ENCODE measurements at places on chromosomes 1 and 21.

GRCh38 chr1:230261928-230262650, 164.0 kb downstream of the PGBD5 start:
- no peak for DNase-seq

DNA sequence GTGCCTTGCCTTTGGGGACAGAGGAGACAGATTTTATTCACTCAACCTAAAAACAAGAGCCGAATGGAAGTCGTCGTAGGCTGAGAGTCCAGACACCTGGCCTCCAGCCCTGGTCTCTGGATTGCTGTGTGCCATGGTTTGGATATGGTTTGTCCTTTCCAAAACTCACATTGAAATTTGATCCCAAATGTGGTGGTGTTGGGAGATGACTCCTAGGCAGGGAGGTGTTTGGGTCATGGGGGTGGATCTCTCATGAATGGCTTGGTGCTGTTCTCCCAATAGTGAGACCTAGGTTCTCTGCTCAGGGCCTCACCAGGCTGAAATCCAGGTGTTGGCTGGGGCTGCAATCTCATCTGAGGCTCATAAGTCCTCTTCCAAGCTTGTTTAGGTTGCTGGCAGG, 75.5 kb downstream of the FOXD2 start:
- no peak for DNase-seq

DNA sequence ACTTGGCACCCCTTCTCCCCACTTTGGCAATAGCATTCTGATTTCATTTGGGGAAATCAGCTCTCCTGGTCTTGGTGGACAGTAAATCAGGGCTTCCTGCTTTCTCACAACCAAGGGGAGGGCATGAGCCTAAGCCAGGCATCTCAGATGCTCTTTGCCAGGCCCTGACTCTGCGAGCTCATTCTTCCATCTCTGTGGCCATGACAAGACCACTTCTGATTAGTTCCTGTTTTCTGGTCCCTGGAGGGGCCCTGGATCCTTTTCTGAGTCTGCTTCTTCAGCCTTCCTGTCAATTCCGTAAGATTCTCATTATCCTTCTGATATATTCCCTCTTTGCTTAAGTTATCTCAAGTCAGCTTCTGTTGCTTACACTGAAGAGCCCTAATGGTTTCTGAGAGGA, 210.4 kb downstream of the HIVEP3 start:
- DNase-seq: no peak

- DNase-seq: peak; percentile 76
Measured at GRCh38 chr1:214476229-214476985, 75.0 kb downstream of the PTPN14 start.

DNA sequence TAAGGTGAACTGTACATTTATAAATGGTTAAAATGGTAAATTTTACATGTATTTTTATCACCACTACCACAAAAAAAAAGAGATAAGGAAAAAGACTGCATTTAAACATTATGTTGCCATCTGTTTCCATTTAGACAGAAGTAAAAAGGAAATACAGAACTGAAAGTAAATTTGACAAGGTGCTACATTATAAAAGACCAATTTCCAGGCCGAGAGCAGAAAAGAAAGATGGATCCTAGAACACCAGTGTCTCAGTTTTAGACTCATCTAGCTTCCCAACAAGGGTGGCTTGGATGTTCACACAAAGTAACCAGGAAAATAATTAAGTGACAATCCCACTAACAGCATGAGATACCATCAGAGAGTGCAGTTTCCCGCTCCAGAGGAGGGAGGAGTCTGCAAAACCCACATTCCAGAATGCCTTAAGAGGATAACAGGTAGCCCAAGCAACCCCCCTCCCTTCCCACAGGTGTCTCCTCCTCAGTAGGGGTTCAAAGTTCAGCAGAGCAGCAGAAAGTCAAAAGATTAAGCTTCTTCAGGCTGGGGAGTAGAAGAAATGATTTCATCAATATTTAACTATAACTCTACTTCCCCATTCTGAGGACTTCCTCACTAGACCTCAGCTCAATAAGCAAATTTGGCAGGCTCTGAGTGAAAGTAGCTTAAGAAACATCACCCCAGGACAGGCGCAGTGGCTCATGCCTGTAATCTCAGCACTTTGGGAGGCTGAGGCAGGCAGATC, 11.8 kb downstream of the TPM3 start:
- DNase-seq: no peak

GRCh38 chr1:11766429-11766776, 4.4 kb downstream of the C1orf167 start:
- DNase-seq: no peak

DNA sequence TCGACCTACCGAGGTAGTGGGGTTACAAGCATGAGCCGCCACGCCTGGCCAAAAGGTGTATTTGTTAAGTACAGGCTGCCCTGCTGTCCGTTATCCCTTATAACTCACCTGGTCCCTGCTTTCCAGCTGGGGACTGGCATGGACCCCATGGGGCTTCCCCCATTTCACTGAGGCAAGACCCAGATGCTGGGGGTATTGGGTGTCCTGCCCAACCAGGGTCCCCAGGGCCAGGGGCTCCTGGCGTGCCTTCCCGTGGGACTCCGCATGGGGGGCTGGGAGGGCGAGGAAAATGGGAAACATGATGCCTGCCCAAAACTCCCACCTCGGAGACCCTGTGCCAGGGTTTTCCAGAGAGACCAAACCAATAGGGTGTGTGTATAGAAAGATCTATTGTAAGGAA, 64.4 kb downstream of the FAAP20 start:
- DNase-seq: no peak

- no peak for DNase-seq
Measured at GRCh38 chr1:236851871-236852270, 56.8 kb downstream of the MTR start.

GRCh38 chr1:70906800-70907199, 140.8 kb downstream of the PTGER3 start:
- no peak for DNase-seq

- DNase-seq: peak; percentile 32
Measured at GRCh38 chr1:203558064-203558760, 64.3 kb downstream of the OPTC start.

DNA sequence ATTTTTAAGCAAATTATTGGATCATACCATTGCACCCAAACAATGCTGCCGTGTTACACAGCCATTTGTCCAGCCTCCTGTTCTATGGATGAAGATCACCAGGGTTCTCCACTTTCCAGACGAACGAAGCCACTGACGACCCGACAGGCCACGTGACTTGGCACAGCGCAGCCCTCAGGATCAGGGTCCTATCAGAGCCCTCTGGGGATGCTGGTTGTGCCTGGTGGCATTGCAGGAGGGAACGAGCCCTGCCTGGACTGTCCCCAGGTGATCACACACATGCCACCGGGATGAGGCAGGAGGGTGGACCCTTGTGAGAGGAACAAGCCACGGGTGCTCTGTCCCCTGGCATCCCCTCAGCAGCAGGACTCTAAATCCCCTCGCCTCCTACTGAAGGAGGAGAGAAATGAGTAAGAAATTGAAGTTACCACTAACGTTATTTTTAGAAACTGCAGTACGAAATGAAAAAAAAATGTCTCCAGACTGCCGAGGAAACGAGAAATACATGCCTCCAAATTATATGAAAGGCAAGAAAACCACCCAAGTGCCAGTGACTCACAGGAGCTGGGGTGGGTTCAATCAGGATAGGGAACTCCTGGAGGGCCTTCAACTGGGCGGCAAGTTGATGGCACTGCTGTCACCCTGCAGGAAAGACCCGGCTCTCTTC, 58.7 kb upstream of the PDE9A start:
- DNase-seq: no peak

DNA sequence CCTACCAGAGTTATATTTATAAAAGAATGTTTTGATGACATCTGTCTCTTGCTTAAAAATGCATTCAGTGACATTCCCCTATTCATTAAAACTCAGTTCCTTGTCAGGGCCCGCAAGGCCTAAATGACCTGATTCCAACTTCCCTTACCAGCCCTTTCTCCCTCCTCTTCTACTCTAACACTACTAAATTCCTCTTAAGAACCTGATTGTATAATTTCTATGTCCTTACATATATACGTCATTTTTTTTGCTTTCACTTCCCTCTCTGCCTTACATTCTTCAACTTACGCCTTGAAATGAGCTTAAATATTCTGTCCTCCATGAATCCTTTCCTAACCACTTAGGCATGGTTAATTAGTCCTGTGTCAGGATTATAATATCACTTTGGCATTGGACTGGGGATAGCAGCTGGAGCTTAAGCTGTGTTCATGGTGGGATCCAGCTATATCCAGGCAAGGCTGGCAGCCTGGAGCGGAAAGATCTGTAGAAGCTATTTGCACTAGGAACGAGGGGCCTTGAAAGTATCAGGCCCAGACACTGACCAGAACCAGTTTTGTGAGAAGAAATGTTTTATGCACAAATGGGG, 360.2 kb upstream of the PTBP2 start:
- DNase-seq: no peak

DNA sequence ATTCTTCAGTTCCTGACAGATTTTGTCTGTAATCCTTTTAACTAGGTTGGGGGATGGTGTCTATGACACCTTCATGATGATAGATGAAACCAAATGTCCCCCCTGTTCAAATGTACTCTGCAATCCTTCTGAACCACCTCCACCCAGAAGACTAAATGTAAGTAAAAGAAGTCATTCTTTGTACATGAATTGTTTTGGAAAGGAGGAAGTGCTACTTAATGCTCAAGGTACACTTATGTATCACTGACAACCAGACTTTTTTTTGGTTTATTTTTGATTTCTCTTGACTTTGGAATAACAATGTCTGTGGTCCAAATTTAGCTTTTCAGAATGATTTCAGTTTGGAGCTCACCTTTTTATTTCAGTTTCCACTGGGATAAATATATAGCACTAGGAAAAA, 2.3 kb downstream of the DYRK3 start:
- DNase-seq: no peak

GRCh38 chr1:17828991-17829390, 73.9 kb downstream of the ACTL8 start:
- no peak for DNase-seq

GRCh38 chr21:14058566-14058965, 152.2 kb downstream of the LIPI start:
- no peak for DNase-seq

GRCh38 chr1:78334952-78335351, 155.8 kb upstream of the PTGFR start:
- no peak for DNase-seq

- no peak for DNase-seq
Measured at GRCh38 chr1:203649551-203649998, 22.9 kb downstream of the ATP2B4 start.

GRCh38 chr1:116326486-116326885, 46.6 kb upstream of the ATP1A1 start:
- DNase-seq: no peak

DNA sequence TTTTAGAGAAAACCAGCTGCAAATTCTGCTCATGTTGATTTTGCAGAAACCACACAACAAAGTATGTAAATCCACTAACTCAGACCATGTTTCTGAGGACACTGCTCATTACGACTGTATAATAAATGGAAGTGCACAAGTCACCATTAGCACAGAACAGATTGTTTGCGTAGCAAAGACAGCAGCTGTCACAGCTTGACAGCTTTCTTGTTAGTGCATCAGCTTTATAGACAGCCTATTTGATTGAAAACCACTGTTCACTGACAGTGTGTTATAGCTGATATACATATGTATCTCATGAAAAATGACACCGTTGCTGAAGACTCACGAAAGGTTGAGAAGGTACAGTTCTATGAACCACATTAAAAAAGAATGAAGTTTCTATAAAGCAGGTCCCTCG, 560.2 kb upstream of the ZRANB2 start:
- no peak for DNase-seq

- DNase-seq: peak; percentile 44
Measured at GRCh38 chr21:32392299-32392879, 423 bp downstream of the URB1 start.

GRCh38 chr21:38500073-38500472, 1.8 kb upstream of the ERG start:
- DNase-seq: peak; percentile 62

GRCh38 chr1:192578144-192578909, 2.8 kb downstream of the RGS1 start:
- no peak for DNase-seq

DNA sequence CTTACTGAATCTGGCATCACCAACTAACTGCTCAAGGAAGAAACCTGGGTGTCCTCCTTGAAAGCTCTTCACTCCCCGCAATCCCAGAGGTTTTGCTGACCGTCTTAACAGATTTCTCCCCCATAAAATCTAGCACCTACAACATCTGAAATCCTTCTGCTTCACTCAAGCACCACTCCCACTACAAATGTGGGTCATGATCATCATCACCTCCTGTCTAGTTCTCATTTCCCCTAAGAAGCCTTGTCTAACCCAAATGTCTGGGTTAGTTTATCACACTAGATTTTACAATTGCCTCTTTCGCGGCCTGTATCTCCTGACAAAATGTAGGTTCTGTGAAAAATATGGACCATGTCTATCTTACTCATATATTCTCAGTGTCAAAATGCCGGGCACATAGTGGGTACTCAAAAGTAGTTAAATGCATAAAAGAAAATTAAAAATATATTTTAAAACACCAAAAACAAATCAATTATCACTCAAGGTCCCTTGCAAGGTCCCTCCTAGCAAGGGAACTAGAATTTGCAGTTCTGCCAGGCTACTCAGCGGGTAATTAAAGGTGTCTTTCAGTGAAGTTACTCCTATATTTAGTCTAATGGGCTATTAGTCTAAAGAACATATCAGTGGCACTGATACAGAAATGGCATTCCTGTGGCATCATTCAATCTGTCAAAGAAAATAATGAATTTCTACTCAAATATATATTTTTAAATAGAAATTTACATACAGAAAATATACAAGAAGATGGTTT, 19.6 kb downstream of the C21orf91 start:
- no peak for DNase-seq

GRCh38 chr21:26587736-26588201, 14.7 kb upstream of the CYYR1 start:
- peak; percentile 86 for DNase-seq

DNA sequence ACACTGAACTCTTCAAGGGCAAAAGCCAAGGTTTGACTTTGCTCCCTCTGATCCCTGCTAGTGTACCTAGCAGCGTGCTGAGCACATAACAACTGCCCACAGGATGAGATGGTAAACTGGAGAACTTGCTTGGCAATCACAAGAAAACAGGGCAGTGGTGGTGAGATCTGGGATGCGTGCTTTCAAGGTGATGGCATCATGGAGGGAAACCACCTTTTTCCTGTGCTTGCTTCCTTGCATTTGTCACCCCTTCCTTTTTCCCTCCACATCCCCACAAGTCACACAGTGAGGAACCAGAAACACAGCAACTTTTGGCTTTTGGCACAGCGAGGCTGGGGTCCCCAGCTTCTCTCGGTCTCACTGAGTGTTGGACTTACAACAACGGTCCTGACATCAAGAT, 31.4 kb upstream of the BECN2 start:
- DNase-seq: peak; percentile 37

- no peak for DNase-seq
Measured at GRCh38 chr1:222586842-222587241, 2.9 kb downstream of the TAF1A start.

GRCh38 chr1:211627259-211627658, 48.2 kb downstream of the NEK2 start:
- DNase-seq: no peak

GRCh38 chr21:37623183-37623582, 256.6 kb downstream of the DYRK1A start:
- no peak for DNase-seq

GRCh38 chr1:56464294-56464693, 115.1 kb downstream of the PLPP3 start:
- no peak for DNase-seq

GRCh38 chr1:223142795-223143536, at the start of gene TLR5:
Gene TLR5 (minus strand): TSS chr1:223143248. CDS start chr1:223113031, 30,217 bp downstream.
- peak; percentile 79 for DNase-seq

Measured in endothelial cell of umbilical vein (primary cell).